RWPE2 (cell line): ENCODE measurements at places on chromosomes 13 and 19.

- no peak for DNase-seq
Observed at GRCh38 chr19:50799547-50799851, 9.3 kb downstream of the ACP4 start.

DNA sequence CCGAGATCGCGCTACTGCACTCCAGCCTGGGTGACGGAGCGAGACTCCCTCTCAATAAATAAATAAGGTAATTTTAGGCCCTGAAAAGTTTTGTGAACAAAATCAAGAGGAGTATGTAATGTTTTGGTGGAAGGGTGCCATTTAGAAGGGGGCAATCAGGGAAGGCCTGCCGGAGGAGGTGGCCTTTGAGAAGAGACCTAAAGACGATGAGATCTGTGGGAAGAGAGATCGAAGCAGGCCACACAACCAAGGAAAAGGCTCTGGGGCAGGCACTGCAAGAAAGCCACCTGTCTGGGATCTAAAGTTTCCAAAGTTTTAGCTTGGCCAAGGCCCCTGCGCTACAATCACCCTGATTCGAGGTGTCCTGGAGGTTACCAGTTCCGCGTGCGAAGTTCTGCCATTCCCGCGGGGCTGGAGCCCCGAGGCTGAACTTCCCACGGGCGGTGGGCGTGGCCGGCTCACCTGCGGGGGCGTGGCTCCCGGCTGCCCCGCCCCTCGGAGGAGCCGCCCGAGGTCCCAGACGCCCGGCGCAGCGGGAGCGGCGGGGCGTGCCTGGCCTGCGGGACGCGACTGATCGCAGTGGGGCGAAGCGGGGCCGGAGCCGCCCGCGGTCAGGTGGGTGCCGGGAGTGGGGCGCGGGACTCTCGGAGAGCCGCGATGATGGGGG lies at the start of gene KLC3:
Gene KLC3, plus strand, starts transcription at position 519 of the 667 bp plus-strand sequence. CDS start 4,792 bp downstream, outside the sequence.
- no peak for DNase-seq

- DNase-seq = no peak
Observed at GRCh38 chr13:96686286-96686685, 308.0 kb downstream of the OXGR1 start.

GRCh38 chr19:28990522-28990921 lies 222.4 kb downstream of the UQCRFS1 start:
- no peak for DNase-seq

- no peak for DNase-seq
Observed at GRCh38 chr13:40345149-40345514, 321.3 kb downstream of the FOXO1 start.

DNA sequence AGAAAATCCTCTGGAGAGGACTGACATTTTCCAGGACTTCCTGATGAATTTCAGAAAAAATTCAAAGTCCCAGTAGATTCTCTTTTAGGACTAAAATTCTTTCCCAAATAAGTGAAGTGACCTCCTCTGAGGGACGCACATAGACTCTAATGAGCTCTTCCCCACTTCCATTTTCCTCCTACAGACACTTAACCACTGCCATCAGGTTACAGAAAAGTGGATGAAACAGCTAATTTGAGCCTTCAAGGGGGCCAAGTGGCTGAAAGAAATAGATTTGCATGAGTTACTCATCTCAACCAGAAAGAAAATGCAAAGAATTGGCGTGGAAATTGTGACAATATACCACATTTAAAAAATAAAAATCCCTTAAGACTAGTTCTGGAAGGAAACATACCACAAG lies 185.3 kb upstream of the EDNRB start:
- DNase-seq = no peak

DNA sequence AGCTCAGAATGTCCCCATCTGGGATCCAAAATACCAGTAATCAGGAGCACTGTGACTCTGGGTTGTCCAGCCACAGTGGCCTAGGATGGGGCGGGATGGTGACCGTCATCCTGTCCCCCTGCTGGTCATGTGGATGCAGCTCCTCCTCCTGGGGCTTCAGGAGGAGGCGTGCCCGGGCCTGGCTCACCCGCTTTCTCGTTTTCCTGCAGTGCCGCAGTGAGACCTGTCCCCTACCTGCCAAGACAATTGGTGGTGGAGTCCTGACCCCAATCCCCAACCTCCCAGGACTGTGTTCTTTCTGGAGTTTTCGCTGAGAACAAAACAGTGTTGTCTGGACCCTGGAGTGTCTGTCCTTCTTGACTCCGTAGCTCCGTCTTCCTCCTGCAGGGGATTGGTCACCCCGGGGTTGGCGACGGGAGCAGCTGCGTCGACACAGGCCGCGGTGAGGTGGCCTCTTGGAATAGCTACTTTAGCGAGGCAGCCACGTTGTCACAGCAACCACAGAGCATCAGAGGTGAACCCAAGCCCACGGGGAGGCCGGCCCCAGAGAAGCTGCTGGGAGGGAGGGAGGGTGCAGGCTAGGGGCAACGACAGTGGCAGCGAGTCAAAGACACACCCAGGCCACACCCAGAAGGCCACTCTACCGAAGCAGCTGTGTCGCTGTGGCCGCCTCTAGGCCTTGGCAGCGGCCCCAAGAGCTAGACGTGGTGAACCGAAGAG lies 10.2 kb upstream of the EMC10 start:
- DNase-seq = no peak

- DNase-seq = no peak
Observed at GRCh38 chr13:50198508-50198907, 183.3 kb downstream of the KCNRG start.

DNA sequence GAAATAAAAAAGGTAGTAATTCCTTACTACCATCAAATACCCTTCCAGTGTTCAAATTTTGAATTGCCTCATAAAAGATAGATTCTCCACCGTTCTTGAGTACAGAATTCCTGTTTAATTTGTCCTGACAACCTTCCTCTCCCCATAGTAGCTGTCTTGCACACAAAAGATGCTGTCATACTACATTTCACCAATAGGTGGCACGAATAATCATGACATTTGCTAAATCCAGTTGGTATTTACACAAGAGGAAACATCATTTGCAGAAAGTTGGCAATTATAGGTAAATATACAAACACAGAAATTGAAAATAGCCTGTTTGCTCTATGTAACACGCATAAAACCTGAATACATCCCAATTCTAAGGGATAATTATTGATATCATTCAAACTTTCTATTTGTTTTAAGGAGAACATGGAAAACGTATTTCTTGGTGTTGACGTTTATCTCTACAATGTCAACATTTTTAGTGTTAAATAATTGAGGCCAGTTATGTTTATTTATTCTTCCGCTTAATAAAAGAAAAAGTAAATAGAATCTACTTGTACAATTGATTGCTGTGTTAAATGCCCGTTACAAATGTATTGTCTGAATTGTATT lies 58.3 kb upstream of the CLDN10 start:
- DNase-seq = no peak

DNA sequence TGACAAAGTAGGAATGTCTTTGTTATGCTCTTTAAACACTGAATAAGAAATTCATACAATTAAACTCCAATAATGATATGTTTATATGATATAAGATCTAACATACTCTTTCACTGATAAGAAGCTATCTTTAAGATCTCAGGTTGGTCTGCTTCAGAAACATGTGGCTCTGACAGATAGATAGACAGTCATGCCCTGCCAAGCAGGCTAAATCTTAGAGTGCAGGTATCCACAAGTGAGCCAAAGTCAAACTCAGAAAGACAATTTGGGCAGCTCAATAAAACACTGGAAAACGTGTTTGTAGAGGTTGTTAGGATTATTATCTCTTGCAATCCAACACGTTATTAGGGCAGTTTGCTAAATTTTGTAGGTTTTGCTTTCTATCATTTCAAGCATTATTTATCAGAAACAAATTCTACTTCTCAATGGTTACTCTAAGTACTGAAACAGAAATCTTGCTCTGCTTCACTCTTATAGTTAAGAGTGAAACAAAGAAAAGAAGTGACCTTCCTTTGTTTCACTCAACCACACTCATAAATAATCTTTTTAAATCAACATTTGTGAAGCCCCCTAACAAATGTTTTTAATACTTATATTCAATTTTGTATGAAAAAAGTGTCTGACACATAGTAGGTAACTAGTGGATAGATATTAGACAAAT lies 1255.6 kb downstream of the DIAPH3 start:
- DNase-seq = no peak

- no peak for DNase-seq
Observed at GRCh38 chr13:106182404-106182803, 353.1 kb downstream of the EFNB2 start.

DNA sequence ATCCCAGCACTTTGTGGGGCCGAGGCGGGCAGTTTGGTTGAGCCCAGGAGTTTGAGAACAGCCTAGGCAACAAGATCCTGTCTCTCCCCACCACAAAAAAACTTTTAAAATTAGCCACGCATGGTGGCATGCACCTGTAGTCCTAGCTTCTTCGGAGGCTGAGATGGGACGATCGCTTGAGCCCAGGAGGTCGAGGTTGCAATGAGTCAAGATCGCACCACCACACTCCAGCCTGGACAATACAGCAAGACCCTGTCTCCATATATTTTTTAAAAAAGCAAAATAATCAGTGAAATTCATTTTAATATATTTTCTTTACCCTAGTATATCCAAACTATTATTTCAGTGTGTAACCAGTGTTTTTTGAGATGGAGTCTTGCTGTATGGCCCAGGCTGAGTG lies 8.2 kb downstream of the AP2A1 start:
- no peak for DNase-seq

- no peak for DNase-seq
Observed at GRCh38 chr13:100789481-100789880, 114.9 kb upstream of the TMTC4 start.

- DNase-seq = no peak
Observed at GRCh38 chr13:25286308-25286968, 850 bp downstream of the MTMR6 start.

GRCh38 chr13:67123165-67123564 lies 107.0 kb downstream of the PCDH9 start:
- DNase-seq = no peak
